A549 treated with Mapracorat at 1 μM for 4 hours (cell line): ENCODE measurements at places on chromosomes 2 and 18. TPM values are rescaled to one million over a fixed set of nuclear protein-coding genes. Genes with fewer than 3 reads are reported as not detected.

The CD207 gene
- total RNA-seq = not detected in 5 replicates

The PLCD4 gene
- 0.29 to 0.56 TPM (median 0.39 TPM) in 5 replicates for total RNA-seq

The SPDYA gene
- total RNA-seq = 0.13 to 0.28 TPM (median 0.17 TPM) in 4 of 5 replicates, not detected in the other

The KCNE4 gene
- 0.43 to 0.56 TPM (median 0.50 TPM) in 5 replicates for total RNA-seq

The COQ10B gene
- 15.2 to 18.6 TPM (median 18.1 TPM) in 5 replicates for total RNA-seq

The CTDSP1 gene
- total RNA-seq = 57.3 to 73.2 TPM (median 71.0 TPM) in 5 replicates

The DYSF gene
- 0.50 to 1.0 TPM (median 0.78 TPM) in 5 replicates for total RNA-seq

The BMP10 gene
- not detected in 5 replicates for total RNA-seq

The UPP2 gene
- not detected in 5 replicates for total RNA-seq

The SLC14A1 gene
- total RNA-seq = 0.36 TPM in 1 of 5 replicates, not detected in the others
